ENCODE measurements at places on chromosomes 3 and 15.

GRCh38 chr15:99963976-99964375 is 230.7 kb upstream of the LYSMD4 start:
- ATAC-seq, result no peak

DNA sequence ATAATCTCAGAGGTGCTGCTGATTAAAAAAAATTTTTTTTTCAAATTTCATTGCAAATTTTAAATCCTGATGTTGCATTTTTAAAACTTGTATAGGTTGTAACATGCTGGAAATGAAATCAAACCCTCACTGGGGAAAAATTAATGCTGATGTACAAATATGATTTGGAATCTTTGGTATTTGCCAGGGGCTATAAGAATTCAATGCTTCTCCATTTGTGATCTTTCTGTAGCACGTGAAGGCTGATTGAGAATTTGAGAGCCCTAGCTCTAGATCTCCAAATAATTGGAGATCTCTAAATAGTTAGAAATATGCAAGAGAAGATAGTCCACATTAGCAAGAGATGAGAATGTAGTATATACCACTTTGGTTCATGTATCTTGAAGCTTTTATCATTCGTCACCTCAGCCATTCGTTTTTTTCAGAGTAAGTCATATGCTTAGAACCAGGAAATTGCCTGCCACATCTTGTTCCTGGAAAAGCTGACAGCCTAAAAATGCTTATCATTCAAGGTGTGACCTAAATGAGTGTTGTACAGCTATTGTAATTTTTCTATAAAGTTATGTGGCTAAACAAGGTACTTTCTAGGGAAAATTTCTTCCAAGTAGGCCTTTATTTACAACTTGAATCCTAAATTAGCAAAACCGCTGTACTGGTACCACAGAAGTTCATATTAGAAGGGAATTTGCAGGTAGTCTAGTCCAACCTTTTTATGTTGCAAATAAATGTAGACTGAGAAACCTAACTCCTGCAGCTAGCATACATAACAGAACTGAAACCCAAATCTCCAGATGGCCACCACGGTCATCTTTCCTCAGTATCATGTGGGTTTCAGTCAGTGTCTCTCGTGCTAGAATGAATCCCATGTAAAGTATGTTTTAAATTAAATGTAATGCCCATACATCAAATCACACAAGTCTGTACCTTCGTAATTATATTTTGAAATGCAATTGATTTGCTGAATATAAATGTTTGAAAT is 48.5 kb downstream of the FNDC3B start:
- no peak for ATAC-seq

- no peak for ATAC-seq
Measured at GRCh38 chr3:111412656-111413055, 129.3 kb upstream of the CD96 start.

- ATAC-seq, result no peak
Measured at GRCh38 chr15:89093509-89093908, 5.3 kb downstream of the ABHD2 start.

- no peak for ATAC-seq
Measured at GRCh38 chr15:95937128-95937528, 393.4 kb upstream of the NR2F2 start.

DNA sequence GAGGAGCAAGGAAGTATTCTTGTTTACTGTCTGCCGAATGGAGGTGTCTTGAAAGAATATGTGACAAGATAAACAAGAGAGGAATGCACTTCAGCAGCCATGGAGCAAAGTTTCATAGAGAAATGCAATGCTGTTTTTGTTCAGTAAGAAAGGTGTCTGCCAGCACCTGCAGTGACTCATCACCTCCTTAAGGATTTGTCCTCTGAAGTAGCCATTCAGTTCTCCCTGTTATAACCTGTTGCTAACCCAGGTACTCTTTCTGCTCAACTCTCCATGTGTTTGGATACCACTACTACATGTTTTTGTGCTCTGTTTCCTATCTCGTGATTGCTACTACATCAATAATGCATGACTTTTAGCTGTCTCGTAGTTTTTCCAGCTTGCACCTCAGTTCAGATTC is 328.9 kb downstream of the CHL1 start:
- ATAC-seq, result no peak

DNA sequence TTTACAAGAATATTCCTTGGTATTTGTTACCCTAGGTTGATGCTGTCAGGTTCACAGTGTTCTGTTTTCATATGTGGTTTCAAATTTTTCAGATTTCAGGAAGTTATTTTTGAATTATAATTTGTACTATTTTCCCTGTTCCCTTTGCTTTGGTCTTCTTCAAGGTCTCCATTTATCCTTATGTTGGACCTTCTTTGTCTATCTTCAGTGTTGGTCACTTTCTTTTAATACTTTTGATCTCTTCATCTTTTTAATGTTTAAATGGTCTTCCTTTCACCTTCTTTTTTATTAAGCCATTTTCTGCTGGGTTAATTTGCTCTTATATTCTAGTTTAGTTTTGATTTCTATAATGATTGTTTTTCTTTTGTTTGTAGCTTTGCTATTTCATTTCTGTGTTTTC is 61.3 kb downstream of the KLHL25 start:
- no peak for ATAC-seq

DNA sequence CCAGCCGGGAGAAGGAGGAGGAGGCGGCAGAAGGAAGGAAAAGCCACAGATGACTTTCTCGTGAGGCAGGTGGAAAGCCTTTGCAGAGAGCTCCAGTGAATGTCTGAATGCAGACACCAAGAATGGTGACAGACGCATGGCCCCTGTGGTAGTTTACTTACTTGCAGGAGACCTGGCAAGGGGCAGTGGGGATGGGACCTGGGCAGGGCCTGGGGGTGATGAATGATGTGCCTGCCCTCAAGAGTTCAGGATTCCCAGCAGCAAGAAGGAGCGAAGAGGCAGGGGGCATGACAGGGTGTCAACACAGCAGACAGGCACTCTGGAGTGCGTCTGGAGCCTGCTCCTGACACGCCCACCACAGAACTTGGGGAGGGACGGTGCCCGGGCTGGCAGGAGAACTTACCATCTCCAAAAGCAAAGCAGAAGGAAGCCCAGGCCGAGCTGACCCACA is 260.5 kb upstream of the LYSMD4 start:
- ATAC-seq, result no peak

DNA sequence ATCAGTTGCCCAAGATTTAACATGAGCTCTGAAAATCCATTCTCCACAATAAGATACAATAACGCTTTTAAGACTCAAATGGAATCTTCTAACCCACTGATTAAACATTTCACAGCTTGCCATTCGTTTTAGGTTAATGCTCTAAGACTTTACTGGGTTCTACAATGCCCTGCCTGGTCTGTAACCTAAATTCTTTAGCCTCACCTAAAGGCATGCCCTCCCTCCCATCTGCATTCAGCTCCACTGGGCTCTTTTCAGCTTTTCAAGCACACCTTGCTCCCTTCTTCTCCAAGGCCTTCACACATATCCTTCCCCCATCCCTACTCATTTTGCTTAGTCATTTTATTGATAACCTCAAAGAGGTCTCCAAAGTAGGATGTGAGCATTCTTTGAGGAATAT is 290.9 kb downstream of the LSAMP start:
- no peak for ATAC-seq

DNA sequence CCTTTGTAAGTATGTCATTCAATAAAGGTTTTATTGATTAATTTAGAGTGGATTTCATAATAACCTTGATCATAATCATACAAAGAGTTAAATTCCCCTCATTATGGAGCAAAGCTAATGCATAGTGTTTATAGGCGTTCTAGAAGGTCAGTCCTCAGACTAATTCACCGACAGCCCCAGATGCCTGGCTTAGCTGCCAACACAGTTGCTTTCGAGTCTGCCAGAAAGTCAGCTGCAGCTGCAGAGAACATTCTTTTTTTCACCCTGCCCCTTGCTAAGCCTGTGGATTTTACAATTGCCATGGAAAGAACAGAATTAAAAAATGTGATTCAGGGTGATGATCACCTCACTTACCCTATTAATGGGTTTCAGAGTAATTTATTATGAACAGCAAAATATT is 21.2 kb downstream of the CADM2 start:
- ATAC-seq, result no peak

- ATAC-seq, result no peak
Measured at GRCh38 chr3:99837715-99838114, 20.1 kb downstream of the CMSS1 start.

DNA sequence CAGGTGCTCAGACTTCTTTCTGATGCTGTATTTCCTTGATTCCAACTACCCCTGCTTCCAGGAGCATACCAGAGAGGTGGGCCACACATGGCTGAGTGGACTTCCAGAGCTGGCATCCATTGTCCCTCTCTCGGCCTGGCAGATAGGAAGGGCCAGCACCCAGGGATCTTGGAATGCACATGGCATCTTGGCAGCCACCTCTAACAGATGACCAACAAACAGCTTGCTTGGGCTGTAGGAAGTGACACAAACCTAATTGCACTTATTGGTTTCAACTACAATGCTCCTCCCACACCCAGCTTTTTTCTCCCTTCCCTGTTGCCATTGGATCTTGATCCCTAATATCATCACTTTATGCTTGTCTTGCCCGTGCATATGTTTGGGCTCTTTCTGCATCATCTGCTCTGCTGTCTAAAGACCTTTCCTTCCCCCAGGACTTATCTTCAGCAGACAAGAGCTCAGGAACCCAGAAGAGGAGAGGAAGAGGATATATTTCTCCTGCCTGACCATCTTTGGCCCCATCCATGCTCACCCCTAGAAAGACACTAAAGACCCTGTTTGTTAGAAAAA is 294.6 kb downstream of the NTRK3 start:
- no peak for ATAC-seq

- peak; percentile 63 for ATAC-seq
Measured at GRCh38 chr3:172635588-172635987, 75.3 kb downstream of the NCEH1 start.

GRCh38 chr15:64524778-64525177 is 64.4 kb downstream of the ZNF609 start:
- no peak for ATAC-seq

GRCh38 chr3:99545941-99546580 is 92.3 kb upstream of the COL8A1 start:
- ATAC-seq, result no peak

- no peak for ATAC-seq
Measured at GRCh38 chr3:27533261-27533607, 49.0 kb upstream of the SLC4A7 start.

DNA sequence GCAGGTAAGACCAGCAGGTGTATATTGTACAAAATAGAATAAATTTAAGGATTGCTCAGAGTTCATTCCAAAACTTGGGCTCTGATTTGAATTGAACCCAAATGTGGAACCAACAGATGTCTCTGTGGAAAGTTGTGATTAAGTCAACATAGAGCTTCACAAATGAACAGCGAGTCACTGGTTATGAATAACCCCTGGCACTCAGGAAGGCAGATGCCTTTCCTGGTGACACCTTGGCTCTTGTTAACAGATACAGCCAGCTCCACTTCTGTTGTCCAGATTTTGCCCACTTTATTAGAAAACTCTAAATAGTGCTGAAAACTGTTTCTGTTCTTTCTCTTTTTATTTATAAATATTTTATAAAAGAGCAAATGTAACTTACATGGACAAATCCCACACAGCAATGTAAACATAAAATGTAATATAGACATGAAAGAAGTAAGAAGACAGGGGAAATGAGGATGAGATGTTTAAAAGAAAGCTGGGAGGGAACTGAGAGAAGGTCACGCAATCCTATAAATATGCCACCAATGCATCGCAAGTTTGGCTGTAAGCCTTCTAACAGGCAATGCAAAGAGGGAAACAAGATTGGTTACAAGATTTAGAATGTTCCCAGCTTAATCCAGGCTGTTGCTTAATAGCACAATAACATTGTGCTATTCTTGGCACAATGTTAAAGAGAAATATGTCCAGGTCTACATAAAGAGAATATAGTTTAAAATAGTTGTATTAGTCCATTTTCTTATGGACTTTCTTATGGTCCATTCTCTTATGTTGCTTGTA is 495.5 kb downstream of the TAFA4 start:
- ATAC-seq, result no peak

GRCh38 chr15:63473007-63473748 is 31.2 kb upstream of the USP3 start:
- ATAC-seq, result peak; percentile 54

- no peak for ATAC-seq
Measured at GRCh38 chr3:60916546-60916945, 334.7 kb downstream of the FHIT start.

DNA sequence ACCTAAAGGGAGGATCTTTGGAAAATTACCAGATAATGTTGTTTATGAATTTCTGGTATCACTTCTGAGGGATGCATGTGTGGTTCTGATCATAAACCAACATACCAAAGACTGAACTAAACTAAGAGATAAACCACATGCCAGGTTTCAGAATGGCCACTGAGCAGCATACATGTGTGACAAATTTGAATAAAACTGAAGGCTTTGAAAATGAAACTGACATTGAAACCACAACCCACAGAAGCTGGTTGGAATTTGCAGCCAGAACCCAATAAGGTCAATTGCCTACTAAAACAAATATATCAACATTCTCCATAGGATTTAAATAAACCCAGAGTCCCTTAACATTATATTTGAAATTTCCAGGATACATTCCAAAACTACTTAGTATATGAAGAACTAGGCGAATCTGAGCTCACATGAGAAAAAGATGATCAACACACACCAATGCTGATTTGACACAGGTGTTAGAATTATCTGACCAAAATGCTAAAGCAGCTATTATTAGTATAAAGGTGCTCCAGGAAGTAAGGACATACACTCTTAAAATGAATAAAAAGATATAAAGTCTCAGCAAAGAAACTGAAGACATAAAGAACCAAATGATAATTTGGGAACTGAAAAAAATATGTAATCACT is 125.0 kb downstream of the ZNF280D start:
- ATAC-seq, result peak; percentile 96

DNA sequence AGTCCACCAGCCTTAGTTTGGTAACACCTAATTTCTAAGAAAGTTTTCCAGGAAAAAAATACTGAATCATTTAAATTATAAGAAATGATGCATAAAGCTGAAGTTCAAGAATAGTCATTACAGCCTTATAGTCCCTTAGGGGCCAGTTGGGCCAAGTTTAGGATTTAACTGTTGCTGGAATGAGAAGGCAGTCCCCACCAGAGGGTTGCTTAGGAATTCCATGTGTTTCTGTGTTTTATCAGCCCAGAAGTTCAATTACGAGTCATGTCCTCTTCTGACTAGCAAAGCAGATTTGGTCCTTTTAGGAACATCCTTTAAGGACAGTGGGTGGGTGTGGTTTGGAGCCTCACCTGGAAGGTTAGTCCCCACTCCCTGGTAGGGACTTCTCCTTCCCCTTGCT is 57.0 kb upstream of the NR2E3 start:
- ATAC-seq, result no peak

GRCh38 chr3:110646496-110646895 is 425.1 kb upstream of the NECTIN3 start:
- ATAC-seq, result no peak
